ENCODE measurements at places on chromosomes 12 and 14.

- DNase-seq, result no peak
These were observed 10.2 kb upstream of the PGF start for GRCh38 chr14:74965486-74966153.

DNA sequence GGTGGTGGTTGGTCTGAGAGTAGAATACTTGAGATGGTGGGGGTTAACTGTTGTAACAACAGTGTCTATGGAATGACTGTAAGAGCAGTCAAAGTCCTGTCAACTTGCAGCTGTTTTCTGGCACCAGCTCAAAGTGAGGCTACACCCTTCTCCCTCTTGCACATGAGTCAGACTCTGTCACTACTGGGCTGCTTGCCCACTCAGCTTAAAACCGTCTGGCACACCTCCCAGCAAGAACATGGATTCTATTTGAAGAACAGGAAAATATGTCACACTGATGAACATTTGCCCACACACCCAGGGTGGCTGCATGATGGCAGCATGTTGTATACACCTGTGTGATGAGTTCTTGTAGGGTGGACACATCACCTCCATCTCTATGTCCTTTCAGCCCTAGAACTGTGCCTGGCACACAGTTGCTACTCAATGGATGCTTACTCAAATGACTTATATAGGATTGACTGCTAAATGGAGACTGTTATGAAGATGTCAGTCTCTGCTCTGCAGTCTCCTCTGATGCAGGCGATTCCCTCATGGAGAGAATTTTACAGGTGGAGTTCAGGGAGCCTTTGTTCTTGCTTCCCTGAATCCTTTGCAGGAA is 19.3 kb upstream of the SERPINA6 start:
- no peak for DNase-seq

GRCh38 chr14:63465347-63465746 is 77.8 kb downstream of the PPP2R5E start:
- no peak for DNase-seq

DNA sequence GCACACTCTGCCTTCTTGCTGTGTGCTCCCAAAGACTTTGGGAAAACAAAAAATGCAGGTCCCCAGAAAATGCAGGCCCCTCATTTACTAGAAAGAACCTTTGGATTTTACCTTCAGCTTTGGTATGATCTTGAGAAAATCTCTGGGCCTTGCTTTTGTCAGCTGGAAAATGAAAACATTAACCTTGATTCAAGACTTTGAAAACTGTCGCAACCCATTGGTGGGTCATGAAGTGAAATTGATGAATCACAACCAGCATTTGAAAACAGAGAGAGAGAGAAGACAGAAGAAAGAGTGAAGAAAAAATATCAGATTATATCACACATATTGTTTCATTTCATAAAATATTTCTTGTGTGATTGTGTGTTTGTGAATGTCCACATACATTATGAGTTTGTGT is 322.5 kb downstream of the ZFP36L1 start:
- DNase-seq, result no peak
